GM23338 (cell line): ENCODE measurements at places on chromosomes 5 and 9. TPM values are rescaled to one million over a fixed set of nuclear protein-coding genes. Genes with fewer than 3 reads are reported as not detected.

The C5orf58 gene
- 9.1 and 10.8 TPM in 2 replicates for polyA plus RNA-seq

The CSF1R gene
- 0.21 TPM in 1 of 2 replicates, not detected in the other for polyA plus RNA-seq

The CTNND2 gene
- polyA plus RNA-seq: 4.3 and 5.1 TPM in 2 replicates

The SPATA31A3 gene
- not detected in 2 replicates for polyA plus RNA-seq

The RORB gene
- 0.92 and 1.2 TPM in 2 replicates for polyA plus RNA-seq

The ZDHHC11 gene
- 5.1 and 8.0 TPM in 2 replicates for polyA plus RNA-seq

The CYLC2 gene
- not detected in 2 replicates for polyA plus RNA-seq

The MARVELD2 gene
- polyA plus RNA-seq: 9.0 and 10.0 TPM in 2 replicates
